ENCODE measurements at places on chromosomes 3 and 15. TPM values are rescaled to one million over a fixed set of nuclear protein-coding genes. Genes with fewer than 3 reads are reported as not detected.

Gene TGM5
- 0.22 TPM for total RNA-seq

Gene CCRL2
- total RNA-seq = 2.8 TPM

Gene CAMKV
- 2.1 TPM for total RNA-seq

Gene C3orf85
- total RNA-seq = not detected

GRCh38 chr3:184742676-184743135, 30.8 kb upstream of the MAGEF1 start:
- no peak overlapping the region for H3K27ac ChIP-seq
- no peaks in the 10 kb centered on the region for H3K36me3 ChIP-seq
- peaks cover 6% of the 10 kb centered on the region for H3K4me1 ChIP-seq
- DNase-seq = no peak
- H3K27me3 ChIP-seq = peaks cover 3% of the 10 kb centered on the region
- H3K4me3 ChIP-seq = no peak overlapping the region

DNA sequence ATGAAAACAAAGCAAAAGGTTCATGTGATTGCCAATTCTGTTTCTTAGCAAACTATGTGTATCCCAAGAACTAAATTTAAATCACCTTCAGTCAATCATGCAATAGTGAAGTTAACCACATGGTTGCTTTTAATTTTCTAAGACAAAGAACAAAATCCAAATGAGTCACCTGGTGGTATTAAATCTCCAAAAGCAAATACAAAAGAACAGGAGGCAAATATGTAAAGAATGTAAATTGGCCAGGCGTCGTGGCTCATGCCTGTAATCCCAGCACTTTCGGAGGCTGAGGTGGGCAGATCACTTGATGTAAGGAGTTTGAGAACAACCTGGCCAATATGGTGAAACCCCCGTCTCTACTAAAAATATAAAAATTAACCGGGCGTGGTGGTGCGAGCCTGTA, 54.2 kb upstream of the PIK3R4 start:
- no peaks in the 10 kb centered on the region for H3K36me3 ChIP-seq
- no peaks in the 10 kb centered on the region for H3K4me1 ChIP-seq
- no peak overlapping the region for H3K27ac ChIP-seq
- no peak overlapping the region for H3K4me3 ChIP-seq

- no peak overlapping the region for H3K27ac ChIP-seq
- no peak for DNase-seq
- H3K4me3 ChIP-seq = no peak overlapping the region
- H3K27me3 ChIP-seq = peaks cover 21% of the 10 kb centered on the region
- no peaks in the 10 kb centered on the region for H3K4me1 ChIP-seq
- H3K36me3 ChIP-seq = no peaks in the 10 kb centered on the region
These were observed 182.3 kb upstream of the LINGO1 start for GRCh38 chr15:77815015-77815414.

GRCh38 chr15:56552659-56553058, 87.7 kb upstream of the MNS1 start:
- H3K4me3 ChIP-seq = no peak overlapping the region
- peaks cover 2% of the 10 kb centered on the region for H3K27me3 ChIP-seq
- no peaks in the 10 kb centered on the region for H3K36me3 ChIP-seq
- H3K4me1 ChIP-seq = no peaks in the 10 kb centered on the region
- DNase-seq = no peak

- peaks cover 47% of the 10 kb centered on the region for H3K27me3 ChIP-seq
- H3K4me3 ChIP-seq = no peak overlapping the region
- DNase-seq = no peak
These were observed 10.2 kb downstream of the CD276 start for GRCh38 chr15:73694419-73694818.

GRCh38 chr15:94127006-94127405, 104.4 kb upstream of the MCTP2 start:
- H3K27ac ChIP-seq = no peak overlapping the region
- H3K4me1 ChIP-seq = no peaks in the 10 kb centered on the region
- H3K27me3 ChIP-seq = peaks cover 6% of the 10 kb centered on the region
- no peak overlapping the region for H3K4me3 ChIP-seq
